ENCODE measurements at places on chromosomes 16 and 17.

GRCh38 chr17:57832314-57833178 lies 17.3 kb downstream of the MRPS23 start:
- DNase-seq = no peak

DNA sequence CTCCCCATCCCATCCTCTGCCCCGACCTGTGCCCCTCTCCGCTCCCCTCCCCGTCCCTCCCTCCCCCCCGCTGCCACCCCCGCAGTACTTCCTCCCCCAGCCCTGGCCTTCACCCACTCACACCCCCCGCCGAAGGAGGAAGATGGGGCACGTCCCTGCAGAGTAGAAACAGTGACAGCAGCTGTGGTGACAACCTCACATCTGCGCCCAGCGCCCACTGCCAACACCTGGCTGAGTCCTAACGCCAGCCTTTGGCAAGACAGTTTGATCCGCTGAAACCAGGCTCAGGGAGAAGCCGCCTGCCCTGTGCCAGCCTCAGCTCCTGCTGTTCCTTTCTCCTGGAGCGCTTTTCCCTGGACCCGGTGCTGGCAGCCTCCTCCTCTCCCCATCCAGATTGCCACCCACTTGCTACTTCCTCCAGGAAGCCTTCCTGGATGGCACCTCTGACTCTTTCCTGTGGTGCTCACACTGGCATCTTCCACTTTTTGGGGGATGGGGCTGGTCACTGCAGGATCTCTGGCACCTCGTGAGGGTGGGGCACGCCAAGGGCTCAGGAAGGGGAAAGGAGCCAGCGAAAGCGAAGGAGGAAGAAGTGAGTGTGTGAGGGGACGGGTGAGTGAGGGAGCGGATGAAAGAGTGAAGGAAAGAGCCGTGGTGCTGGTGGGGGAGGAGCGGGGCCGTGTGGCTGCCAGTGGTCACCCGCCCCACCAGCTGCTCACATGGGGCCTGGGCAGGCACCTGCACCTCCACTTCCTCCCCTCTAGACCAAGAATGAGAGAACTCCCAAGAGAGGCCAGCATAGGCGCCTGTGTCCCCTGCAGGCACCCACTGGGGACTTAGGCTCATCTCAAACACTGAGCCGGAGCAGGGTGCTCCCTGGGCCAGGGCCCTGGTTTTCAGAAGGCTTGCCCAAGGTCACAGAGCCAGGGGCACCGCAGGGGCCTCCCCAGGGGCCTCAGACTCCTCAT lies 27.0 kb downstream of the ZFPM1 start:
- no peak for DNase-seq

DNA sequence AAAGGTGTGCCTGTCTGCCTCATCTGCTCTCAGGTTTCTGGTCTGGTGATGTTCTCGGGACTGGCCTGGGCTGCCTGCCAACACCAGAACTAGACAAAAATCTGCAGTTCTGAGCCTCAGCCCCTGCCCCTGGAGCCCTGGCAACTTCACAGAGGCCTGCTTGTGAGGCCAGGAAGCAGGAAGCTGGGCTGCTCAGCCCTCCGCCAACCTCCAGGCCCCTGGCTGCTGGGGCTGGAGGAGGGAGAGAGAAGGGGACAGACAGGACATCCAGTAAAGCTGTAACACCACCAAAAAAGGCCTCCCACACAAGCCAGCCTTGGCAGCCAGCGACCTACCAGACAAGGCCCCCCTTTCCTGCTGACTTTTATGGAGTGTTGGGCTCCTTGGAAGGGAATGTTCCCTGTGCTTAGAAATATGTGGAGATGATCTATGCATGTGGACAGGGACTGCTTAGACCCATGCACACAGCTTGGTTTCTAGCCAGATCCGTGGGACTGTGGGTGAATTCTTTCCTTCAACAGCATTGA lies 157.6 kb downstream of the XYLT1 start:
- DNase-seq = peak; percentile 71

DNA sequence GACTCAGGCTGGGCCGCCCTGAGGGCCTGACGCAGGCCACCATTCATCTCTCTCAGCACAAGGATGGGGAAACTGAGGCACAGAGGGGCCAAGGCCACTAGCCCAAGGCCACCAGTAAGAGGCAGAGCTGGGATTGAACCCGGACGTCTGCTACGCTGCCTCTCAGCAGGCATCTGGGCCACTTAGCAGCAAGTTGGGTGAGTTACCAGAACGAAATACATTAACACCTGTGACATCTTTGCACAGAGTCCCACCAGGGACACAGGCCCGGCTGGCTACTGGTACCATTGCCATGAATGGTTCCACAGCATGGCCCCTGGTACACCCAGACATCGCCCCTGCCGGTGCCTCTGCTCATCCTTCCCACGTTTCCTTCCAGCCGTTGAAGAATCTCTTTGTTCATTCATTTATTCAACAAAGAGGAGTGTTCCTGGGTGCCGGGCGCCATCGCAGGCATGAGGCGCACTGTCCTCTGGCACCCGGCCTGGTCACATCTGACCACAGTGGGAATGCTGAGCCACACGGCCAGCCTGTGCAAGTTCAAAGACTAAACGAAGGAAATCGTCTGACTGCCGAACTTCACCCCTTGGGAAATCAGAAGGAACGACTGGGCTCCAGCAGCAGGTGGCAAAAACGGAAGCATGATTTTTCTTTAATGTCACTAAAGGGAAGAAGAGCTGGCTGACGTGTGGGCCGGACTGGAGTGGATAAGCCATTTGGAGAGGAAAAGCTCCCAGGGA lies 7.4 kb upstream of the ZNF469 start:
- DNase-seq = no peak

- peak; percentile 29 for DNase-seq
These were observed 7.3 kb upstream of the CBX8 start for GRCh38 chr17:79803997-79804855.

DNA sequence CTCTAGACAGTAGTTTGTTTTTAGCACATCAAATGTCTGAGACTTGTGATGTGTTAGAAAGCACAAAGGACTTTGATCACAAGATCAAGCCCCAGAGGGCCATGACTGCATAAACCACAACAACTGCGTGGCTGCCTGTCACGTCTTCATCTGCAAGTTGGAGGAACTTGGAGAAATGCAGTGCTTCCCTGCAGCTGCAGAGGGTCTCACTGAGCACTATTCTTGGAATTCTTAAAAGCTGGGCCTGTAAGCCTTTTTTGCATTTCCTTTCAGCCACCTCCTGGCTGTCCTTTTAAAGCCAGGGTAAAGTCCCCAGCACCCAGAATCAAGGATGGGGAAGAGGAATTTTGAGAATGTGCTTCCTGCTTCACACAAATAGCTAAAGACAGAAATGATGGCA lies 431.3 kb downstream of the MAF start:
- DNase-seq = peak; percentile 28

- no peak for DNase-seq
These were observed 15.8 kb upstream of the ITGAM start for GRCh38 chr16:31243734-31244670.

GRCh38 chr17:82350182-82351030 lies 8.6 kb upstream of the TEX19 start:
- no peak for DNase-seq

DNA sequence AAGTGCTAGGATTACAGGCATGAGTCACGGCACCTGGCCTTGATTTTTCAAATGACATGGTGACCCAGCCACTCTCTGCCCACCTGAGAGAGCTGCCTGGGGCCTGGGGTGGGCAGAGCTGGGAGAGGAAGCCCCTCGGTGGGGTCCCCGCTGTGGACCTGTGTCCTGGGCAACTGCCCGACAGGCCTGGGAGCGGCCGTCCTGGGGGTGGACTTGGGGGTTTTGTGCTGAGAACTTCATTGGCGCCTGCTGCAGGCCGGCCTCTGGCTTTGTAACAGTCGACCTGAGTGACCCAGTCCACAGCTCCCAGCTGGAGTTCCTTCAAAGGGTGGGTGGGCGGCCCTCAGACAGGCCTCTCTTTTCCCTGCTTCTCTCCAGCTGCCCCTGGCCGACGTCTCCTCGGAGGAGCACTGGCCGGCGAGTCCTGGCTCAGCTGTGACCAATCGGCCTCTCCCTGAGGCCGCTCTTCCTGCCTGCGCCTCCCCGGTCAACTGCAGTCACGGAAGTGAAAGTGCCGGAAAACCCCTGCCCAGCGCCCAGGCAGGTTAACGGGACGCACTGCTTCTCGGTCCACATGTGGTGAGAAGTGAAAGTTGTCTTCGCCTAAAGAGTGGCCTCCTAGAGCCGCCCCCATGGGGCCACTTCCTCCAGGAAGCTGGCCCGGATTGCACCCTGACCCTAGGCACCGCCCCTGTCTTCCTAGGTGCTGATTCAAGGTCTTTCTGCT lies 5.5 kb downstream of the CBFA2T3 start:
- DNase-seq = no peak

GRCh38 chr17:57331423-57331822 lies 75.1 kb downstream of the MSI2 start:
- no peak for DNase-seq

DNA sequence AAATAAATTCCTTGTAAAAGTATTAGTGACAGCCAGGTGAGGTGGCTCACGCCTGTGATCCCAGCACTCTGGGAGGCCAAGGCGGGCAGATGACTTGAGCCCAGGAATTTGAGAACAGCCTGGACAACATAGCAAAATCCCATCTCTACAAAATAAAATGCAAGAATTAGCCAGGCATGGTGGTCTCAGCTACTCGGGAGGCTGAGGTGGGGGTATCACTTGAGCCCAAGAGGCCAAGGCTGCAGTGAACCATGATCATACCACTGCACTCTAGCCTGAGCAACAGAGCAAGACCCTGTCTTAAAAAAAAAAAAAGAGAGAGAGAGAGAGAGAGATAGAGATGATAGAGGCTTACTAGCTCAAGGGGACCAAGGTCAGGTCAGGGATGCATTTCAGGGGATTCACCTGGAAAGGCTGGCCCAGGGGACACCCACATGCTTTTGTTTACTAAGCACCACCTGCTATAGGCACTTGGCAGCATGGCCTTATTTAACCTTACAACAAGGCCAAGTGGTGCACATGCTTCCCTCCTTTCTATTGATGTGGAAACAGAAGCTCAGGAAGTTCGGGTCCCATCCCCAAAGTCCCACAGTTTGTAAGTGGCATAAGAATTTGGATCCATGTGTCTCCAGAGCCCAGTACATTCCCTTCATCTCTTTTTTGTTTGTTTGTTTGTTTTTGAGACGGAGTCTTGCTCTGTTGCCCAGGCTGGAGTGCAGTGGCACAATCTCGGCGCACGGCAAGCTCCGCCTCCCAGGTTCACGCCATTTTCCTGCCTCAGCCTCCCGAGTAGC lies 12.4 kb upstream of the SRCIN1 start:
- no peak for DNase-seq

- DNase-seq = peak; percentile 85
These were observed 1.5 kb upstream of the FBXL19 start for GRCh38 chr16:30921748-30922419.

DNA sequence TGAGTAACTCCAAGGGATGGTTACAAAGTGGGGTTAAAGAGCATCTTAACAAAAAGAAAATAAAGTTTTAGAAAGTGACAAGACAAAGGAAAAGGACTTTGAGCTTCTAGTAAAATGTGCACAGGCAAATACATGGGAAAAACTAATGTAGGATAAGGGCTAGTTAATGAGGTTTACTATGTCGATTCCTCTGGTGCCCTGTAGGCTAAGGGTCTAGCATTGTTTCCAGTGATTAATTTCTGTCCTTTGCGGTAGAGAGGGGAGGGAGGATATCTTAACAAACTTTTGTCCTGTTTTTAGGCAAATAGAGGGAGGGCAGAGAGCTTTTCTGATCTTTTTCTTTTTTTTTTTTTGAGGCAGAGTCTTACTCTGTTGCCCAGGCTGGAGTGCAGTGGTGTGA lies 96.6 kb upstream of the SIAH1 start:
- DNase-seq = peak; percentile 34

GRCh38 chr17:29159306-29159860 lies 20.8 kb downstream of the MYO18A start:
- DNase-seq = no peak

DNA sequence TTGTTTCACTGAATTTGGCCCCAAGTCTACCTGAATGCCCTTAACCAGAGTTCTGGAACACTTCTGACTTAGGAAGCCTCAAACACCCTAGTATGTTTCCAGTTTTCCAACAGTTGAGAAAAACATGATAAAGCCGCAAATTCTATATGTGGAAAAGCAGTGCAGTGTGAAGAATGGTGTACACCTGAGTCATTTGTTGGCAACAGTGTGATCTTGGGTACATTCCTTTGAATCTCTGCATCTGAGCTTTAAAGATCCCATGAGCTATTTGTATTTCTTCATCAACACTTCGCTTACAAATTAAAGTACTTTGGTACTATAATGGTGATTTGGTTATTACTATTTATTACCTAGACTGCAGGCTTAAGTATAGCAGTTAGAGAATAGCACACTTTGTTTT lies 93.6 kb upstream of the TBX2 start:
- DNase-seq = peak; percentile 63

GRCh38 chr16:79651363-79651762 lies 50.8 kb upstream of the MAF start:
- DNase-seq = peak; percentile 71

DNA sequence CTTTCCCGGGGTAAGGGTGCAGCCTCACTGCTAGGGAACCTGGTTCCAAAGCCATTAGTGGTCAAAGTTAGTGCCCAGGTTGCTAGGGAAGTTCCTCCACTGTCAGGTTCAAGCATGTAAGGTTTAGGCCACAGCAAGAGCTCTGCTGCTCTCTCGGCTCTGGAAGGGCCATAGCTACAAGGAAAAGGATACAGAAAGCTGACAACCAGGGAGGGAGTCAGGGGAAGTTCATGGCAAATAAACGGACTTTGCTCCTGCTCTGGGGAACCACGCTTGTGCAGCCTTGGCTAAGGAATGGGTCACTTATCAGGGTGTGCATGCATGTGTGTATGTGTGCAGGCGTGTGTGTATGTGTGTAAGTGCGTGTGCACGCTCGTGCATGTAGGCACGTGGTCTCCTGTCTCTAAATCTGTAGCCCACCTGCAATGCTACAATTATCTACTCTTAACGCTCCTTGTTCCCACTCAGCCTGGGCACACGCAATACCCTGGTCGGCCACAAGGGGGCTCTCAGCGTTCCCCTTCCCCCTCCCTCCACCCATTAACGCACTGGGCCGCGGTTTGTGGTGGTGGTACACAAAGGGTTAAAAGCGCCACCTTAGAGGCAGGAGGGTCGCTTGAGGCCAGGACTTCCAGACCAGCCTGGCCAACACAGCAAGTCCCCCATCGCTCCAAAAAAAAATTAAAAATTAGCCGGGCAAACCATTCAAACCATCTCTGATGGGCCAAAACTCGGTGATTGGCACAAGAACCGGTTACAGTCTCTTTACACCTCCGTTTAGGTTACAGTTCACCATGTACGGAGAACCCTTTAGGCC lies 48.4 kb upstream of the KDM8 start:
- DNase-seq = peak; percentile 39

DNA sequence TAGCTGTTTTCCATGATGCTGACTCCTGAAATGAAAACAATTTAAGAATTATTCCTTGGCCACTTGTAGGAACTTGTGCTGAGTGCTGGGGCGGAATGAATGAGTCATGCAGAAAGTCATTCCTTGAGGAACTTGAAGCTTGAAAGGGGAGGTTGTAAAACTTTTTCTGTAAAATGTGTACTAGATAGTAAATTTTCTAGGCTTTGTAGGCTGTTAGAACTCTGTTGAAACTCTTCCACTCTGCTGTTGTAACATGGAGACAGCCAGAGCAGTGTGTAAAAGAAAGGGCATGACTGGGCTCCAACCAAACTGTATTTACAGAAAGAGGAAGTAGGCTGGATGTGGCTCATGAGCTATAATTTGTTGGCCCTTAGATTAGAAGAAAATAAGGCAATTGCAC lies 46.1 kb downstream of the ABCA8 start:
- DNase-seq = peak; percentile 92

Measured in fibroblast of mammary gland (primary cell).